ENCODE measurements at places on chromosomes 5 and 9.

GRCh38 chr5:88824892-88825583 lies 57.9 kb downstream of the MEF2C start:
- DNase-seq = no peak

DNA sequence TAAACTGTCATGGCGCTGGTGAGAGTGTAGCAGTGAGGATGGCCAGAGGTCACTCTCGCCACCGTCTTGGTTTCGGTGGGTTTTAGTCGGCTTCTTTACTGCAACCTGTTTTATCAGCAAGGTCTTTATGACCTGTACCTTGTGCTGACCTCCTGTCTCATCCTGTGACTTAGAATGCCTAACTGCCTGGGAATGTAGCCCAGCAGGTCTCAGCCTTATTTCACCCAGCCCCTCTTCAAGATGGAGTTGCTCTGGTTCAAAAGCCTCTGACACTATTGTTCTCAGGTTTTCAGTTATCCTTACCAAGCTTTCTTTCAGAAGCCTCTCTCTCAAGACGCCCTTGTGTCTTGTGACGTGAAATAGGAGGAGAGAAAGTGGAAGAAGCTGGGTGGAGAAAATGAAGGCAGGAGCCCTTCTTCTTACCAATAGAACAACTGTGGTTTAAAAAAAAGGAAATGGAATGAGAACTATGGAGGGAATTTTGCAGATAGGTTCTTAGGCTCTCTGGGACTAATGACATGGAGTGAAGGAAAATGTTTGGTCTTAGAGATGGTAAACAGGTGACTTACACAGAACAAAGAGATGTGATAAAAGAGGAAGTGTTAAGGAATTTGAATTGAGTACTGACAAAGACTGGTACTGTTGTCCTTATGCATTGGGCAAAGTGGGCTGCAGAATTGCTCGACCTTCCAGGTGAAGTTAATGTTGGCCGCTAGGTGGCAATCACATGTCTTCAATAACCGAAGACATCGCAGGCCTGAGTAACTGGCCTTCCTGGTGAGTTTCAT lies 133.3 kb upstream of the RAI14 start:
- no peak for DNase-seq

DNA sequence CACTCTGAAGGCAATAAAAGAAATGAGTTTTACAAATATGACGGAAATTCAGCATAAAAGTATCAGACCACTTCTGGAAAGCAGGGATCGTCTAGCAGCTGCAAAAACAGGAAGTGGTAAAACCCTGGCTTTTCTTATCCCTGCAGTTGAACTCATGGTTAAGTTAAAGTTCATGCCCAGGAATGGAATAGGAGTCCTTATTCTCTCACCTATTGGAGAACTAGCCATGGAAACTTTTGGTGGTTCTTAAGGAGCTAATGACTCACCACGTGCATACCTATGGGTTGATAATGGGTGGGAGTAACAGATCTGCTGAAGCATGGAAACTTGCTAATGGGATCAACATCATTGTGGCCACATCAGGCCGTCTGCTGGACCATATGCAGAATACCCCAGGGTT lies 93.5 kb upstream of the RGMB start:
- no peak for DNase-seq

DNA sequence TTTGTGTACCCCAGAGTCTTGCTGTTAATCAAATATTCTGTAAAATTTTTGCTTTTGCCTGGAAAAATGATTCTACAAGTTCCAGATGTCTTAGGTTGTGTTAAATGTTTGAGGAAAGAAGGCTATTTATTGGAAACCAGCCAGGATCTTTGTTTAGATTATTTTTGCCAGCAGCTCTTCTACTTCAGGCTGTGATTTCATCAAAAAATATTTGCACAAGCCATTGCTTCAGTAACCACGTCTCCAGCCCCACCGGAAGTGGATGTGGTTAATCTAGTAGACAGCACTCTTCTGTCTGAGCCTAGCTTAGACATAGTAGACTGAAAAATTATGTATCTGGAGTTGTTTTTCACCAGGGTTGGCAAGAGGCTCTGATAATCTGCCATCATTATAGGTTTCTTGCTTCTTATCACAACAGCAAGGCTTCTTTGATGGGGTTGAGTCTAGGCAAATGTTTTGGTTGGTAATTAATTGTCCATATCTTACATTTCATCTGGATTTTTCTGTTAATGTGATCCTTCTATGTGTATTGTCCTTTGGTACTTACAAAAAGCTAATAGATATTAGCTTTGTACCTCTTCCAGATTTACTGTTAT lies 17.1 kb downstream of the KCTD16 start:
- no peak for DNase-seq

DNA sequence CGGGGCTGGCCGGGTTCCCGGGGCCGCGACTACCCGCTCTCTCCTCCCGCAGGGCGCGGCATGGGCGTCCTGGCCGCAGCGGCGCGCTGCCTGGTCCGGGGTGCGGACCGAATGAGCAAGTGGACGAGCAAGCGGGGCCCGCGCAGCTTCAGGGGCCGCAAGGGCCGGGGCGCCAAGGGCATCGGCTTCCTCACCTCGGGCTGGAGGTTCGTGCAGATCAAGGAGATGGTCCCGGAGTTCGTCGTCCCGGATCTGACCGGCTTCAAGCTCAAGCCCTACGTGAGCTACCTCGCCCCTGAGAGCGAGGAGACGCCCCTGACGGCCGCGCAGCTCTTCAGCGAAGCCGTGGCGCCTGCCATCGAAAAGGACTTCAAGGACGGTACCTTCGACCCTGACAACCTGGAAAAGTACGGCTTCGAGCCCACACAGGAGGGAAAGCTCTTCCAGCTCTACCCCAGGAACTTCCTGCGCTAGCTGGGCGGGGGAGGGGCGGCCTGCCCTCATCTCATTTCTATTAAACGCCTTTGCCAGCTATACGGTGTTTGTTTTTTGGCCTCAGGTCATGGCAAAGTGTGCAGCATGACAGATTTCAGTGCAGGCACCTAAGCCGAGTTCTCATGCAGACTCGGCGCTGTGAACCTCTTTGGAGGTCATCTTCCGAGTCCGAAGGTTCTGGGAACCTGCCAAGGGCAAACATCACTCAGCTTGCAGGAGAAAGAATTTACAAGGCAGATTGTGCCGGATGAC lies 516 bp downstream of the MRPL41 start:
- no peak for DNase-seq

- no peak for DNase-seq
Measured at GRCh38 chr9:34163434-34163833, 15.4 kb upstream of the UBAP1 start.

GRCh38 chr9:5874048-5874447 lies 16.6 kb upstream of the MLANA start:
- no peak for DNase-seq

Data from caudate nucleus (tissue), 63 donors.